ENCODE measurements at places on chromosomes 7 and 10. TPM values are rescaled to one million over a fixed set of nuclear protein-coding genes. Genes with fewer than 3 reads are reported as not detected.

DNA sequence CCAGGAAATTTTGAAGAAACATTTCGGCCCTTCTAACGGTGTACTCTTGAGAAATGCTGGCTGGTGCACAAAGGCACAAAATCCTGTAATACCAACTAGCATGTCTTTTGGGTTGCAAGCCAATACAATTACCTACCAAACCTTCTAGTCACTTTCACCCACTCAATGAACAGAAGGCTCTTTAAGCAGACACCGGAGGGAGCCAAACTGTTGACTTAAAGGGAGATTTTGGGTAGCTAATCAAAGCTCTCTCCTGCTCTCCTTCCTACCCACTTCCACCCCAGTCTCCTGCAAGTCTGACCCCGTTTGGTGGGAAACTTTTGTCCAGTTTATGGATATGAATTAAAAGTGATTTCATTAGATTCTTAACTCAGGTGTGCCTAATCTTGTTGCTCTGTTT lies 24.0 kb downstream of the GRM3 start:
- H3K4me3 ChIP-seq: no peak overlapping the region
- no peak for DNase-seq

GRCh38 chr7:45238806-45239205 lies 81.2 kb downstream of the RAMP3 start:
- no peaks in the 10 kb centered on the region for H3K4me1 ChIP-seq
- H3K27ac ChIP-seq: no peak overlapping the region
- no peaks in the 10 kb centered on the region for H3K27me3 ChIP-seq
- H3K36me3 ChIP-seq: no peaks in the 10 kb centered on the region

DNA sequence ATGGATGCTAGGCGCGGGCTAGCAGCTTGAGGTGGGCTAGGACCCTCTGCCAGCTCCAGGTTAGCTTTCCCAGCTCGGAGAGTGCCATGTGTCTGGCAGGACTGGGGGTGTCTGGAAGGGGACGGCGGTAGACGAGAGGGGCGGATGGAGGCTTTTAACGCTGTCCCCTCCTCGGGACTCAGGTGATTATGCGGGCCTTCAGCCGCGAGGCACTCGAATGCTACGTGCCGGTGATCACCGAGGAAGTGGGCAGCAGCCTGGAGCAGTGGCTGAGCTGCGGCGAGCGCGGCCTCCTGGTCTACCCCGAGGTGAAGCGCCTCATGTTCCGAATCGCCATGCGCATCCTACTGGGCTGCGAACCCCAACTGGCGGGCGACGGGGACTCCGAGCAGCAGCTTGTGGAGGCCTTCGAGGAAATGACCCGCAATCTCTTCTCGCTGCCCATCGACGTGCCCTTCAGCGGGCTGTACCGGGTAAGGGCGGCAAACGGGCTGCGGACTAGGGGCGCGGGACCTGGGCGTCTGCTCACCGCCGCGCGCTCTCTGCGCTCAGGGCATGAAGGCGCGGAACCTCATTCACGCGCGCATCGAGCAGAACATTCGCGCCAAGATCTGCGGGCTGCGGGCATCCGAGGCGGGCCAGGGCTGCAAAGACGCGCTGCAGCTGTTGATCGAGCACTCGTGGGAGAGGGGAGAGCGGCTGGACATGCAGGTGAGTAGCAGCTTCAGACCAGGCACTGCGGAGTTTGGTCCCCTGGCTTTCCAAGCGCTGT lies 1.1 kb downstream of the CYP26A1 start:
- DNase-seq: no peak
- H3K4me3 ChIP-seq: no peak overlapping the region
- H3K4me1 ChIP-seq: peaks cover 14% of the 10 kb centered on the region
- H3K27me3 ChIP-seq: peaks cover 29% of the 10 kb centered on the region
- H3K27ac ChIP-seq: no peak overlapping the region
- no peaks in the 10 kb centered on the region for H3K36me3 ChIP-seq

- H3K27me3 ChIP-seq: no peaks in the 10 kb centered on the region
- no peak overlapping the region for H3K4me3 ChIP-seq
- no peak for DNase-seq
- no peaks in the 10 kb centered on the region for H3K36me3 ChIP-seq
- no peaks in the 10 kb centered on the region for H3K4me1 ChIP-seq
Observed at GRCh38 chr7:8035192-8035591, 66.6 kb downstream of the GLCCI1 start.

- no peak for DNase-seq
- H3K36me3 ChIP-seq: no peaks in the 10 kb centered on the region
- no peak overlapping the region for H3K4me3 ChIP-seq
- H3K27ac ChIP-seq: no peak overlapping the region
- H3K27me3 ChIP-seq: no peaks in the 10 kb centered on the region
- H3K4me1 ChIP-seq: no peaks in the 10 kb centered on the region
Observed at GRCh38 chr10:67793313-67793712, 44.7 kb downstream of the DNAJC12 start.

GRCh38 chr7:120825576-120825975 lies 32.4 kb downstream of the TSPAN12 start:
- H3K27me3 ChIP-seq: no peaks in the 10 kb centered on the region
- no peak overlapping the region for H3K4me3 ChIP-seq
- DNase-seq: no peak

DNA sequence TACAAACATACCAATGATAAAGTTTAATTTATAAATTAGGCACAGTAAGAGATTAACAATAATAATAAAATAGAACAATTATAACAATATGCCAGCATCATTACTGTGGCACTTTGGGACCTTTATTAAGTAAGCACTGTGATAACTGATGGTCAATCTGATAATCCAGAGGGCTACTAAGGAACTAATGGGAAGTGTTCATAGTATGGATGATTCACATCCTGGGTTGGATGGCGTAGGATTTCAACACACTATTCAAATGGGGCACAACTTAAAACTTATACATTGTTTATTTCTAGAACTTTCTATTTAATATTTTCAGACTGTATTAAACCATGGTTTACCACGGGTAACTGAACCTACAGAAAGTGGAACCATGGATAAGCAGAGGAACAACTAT lies 90.8 kb downstream of the KIF20B start:
- no peak for DNase-seq
- no peaks in the 10 kb centered on the region for H3K4me1 ChIP-seq
- H3K36me3 ChIP-seq: no peaks in the 10 kb centered on the region
- H3K27me3 ChIP-seq: no peaks in the 10 kb centered on the region

- no peak overlapping the region for H3K4me3 ChIP-seq
- H3K36me3 ChIP-seq: no peaks in the 10 kb centered on the region
- no peaks in the 10 kb centered on the region for H3K4me1 ChIP-seq
- no peaks in the 10 kb centered on the region for H3K27me3 ChIP-seq
Observed at GRCh38 chr7:27605689-27606269, 56.9 kb downstream of the HIBADH start.

The NPFFR1 gene
- total RNA-seq: 2.1 TPM

The CCDC7 gene
- 83.8 TPM for total RNA-seq
